Fibroblast of skin of left biceps (primary cell): ENCODE measurements at places on chromosomes 1 and 21.

DNA sequence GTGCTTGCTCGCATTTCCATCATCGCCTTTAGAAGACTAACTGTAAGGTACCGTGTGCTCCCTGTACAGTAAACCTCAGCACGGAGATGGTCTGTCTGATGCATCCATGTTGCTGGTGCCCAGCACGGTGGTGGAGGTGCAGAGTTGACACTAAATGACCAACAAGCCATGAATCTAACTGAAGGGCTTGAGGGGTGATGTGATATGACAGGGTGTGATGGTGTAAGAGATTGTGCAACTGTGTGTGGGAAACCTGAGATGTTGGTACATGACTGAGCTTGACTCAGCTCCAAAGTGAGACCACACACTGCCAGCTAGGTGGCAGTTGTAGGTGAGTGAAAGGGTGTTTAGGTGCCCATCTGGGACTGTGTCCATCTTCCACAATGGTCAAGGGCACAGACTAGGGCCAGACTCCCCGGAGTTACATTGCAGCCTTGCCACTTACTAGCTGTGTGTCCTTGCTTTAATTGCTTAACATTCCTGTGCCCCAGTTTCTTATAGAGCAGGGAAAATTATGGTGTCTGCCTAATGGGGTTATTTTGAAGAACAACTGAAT is 21.4 kb downstream of the SLC2A1 start:
- no peak for DNase-seq

GRCh38 chr1:110430366-110430765 is 20.6 kb upstream of the PROK1 start:
- DNase-seq, result no peak

DNA sequence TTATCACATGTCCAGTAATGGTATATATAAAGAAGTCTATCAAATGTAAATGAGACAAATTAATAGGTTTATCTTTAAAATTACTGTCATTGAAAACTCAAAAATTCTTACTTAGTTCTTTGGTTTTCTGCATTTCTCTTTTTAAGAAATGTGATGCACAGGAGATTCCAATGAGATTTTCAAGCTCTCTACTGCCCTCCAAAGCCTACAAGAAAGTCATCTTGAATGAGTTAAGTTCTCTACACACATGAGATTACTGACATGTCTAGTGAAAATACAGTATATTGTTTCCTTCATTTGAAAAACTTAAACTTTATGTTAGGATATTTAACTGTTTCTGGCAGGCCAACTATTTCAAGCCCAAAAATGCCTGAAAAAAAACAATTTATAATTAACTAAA is 68.8 kb downstream of the ITGB3BP start:
- no peak for DNase-seq

GRCh38 chr1:113517983-113518382 is 127.7 kb downstream of the MAGI3 start:
- no peak for DNase-seq

DNA sequence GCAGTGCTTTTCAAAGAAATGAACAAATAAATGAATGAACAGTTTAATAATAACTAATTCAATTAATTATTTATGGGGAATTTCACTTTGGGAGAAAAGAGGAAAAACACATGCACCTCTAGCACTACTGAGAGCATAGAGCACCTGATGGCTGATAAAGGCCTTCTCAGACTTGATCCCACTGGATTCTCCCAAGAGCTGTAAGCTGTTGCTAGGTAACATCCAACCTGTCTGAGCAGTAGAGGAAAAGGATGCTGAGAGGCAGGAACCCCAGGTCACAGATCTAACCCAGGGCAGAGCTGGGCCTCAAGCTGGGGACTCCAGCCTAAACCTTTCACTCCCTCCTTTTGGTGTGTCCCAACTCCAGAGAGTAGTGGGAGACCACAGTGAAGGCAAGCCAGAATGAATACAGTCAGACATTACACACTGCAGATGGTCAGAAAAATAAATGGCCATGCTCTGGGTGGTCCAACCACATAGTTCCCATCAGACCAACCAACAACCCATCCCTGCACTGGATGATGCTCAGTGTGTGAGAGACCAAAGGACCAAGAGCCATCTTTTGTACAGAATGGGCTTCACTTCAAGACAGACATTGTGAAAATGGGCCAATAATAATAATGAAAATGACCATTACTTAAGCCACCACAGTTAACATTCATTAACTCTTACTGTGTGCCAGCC is 15.4 kb downstream of the TRABD2B start:
- DNase-seq, result no peak

- DNase-seq, result no peak
Observed at GRCh38 chr21:34344584-34344983, 19.2 kb upstream of the KCNE2 start.

- no peak for DNase-seq
Observed at GRCh38 chr1:155130272-155131006, 2.8 kb downstream of the EFNA1 start.

DNA sequence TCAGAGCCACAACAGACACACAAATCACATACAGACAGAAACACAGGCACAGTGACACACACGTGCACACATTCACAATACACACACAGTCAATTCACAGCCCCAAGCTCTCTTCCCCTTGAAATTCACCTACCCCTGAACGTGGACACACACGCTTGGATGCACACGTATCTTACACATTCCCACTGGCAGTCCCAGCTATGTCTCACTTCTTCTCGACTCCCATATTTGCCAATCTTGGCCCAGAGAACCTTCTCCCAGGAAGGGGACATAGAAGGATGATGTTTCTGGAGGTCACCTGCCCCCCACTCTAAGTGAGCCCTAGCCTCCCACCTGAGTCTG is 1.6 kb downstream of the CRYBG2 start:
- DNase-seq, result no peak

DNA sequence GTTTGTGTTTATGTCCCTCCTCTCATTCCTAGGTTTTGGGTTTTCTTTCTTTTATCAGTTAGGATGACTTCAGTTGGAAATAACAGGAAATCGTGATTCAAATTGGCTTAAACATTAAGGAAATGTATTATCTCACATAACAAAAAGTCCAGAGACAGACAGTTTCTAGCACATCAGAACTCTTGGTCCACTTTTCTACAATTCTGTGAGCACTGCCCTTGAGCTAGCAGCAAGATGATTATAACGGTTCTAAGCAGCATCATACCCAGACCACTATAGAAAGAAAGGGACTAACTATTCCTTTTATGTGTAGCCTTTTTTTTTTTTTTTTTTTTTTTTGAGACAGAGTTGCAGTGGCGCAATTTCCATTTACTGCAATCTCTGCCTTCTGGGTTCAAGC is 18.9 kb downstream of the FCGR2B start:
- no peak for DNase-seq

- DNase-seq, result no peak
Observed at GRCh38 chr1:28078262-28078661, 10.1 kb downstream of the EYA3 start.

DNA sequence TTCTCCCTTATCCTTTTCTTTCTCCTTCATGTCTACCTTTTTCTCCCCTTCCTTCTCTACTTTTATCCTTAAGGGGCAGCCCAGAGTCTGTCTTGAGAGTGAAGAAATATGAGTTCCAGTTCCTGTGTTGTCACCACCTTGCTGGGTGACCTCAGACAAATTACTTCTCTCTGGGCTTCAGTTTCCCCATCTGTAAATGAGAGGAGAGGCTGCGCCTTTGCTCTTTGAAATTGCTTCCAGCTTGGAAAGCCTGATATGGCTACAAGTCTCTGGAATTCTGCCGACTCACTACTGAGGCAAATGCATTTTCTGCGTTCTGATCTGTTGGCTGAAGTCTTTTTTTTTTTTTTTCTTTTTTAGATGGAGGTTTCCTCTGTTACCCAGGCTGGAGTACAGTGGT is 119.2 kb downstream of the SYF2 start:
- peak; percentile 73 for DNase-seq

GRCh38 chr1:44225761-44226160 is 12.5 kb downstream of the DMAP1 start:
- no peak for DNase-seq

DNA sequence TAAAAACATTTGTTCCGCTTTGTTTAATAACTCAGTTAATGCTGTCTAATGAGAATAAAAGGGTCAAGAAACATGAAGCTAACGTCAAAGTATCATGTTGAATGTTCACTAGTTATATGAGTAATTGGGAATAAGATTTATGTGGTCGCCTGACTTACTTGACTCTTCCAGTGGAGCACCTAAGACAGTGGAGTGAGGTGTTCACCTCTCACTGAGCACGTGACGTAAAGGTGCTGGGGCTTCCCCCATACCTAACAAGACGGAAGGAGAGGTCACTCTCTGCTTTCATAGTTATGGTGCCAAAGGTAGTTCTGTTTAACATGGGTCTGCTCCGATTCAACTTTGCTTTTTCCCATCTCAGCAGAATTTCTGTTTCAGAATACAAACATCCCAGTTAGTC is 686 bp downstream of the KMO start:
- DNase-seq, result no peak

GRCh38 chr1:164470996-164471395 is 88.0 kb upstream of the PBX1 start:
- no peak for DNase-seq

GRCh38 chr1:224785040-224785328 is 144.5 kb upstream of the DNAH14 start:
- peak; percentile 25 for DNase-seq

DNA sequence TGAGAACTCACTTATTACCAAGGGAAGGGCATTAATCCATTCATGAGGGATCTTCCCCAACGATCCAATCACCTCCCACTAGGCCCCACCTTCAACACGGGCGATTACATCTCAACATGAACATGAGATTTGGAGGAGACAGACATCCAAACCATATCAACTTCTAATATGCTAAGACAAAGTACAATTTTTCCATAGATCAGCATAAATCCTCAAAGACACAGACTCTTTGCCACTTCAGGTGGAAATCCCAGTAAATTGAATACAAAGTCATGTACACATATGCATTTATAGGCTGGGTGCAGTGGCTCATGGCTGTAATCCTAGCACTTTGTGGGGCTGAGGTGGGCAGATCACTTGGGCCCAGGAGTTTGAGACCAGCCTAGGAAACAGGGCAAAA is 18.8 kb upstream of the CXADR start:
- DNase-seq, result no peak

GRCh38 chr1:7290971-7291970 is 479.8 kb upstream of the VAMP3 start:
- no peak for DNase-seq

DNA sequence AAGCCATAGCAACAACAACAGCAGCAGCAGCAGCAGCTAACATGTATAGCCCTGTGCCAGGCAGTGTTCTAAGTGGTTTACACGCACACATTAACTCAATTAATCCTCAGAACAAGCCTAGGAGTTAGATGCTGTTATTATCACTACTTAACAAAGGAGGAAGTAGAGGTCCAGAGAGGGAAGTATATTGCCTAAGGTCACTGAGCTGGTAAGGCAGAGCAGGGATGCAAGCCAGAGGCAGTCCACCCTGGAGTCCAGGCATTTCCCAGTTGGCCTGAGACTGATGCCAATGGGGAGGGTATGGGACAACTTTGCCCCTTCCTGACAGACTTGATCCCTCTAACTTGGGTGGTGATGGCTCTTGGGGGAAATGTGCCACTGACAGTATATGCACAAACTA is 6.8 kb downstream of the CDC14A start:
- DNase-seq, result no peak

DNA sequence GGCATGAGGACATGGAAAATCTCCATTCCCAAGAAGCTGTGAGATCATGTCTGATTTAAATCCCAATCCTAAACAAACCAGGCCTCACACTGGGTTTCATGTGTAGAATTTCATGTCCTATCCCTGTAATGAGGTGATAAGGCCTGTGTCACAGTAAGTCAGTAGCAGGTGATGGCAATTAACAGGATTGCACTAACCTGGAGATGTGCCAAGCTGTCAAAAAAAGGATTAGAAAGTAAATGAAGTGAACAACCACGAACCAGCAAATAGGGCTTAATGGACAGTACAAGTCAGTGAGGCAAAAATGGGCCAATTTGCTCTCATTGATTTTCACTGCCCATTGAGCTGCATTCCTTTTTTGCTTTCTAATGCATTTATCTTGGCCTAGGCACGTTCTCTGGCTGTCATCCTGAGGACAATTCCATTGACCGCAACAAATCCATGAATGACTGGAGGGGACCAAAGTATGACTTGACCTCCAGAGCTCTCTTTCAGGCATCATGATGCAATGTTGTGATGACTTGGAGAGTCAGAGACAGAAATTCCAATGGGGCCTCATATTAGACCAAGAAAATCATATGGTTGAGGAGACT is 673.6 kb upstream of the ADGRL2 start:
- DNase-seq, result no peak

- DNase-seq, result no peak
Observed at GRCh38 chr1:39370602-39371001, 120.8 kb upstream of the BMP8A start.

- DNase-seq, result peak; percentile 99
Observed at GRCh38 chr1:231139659-231140654, 21.9 kb upstream of the TRIM67 start.

DNA sequence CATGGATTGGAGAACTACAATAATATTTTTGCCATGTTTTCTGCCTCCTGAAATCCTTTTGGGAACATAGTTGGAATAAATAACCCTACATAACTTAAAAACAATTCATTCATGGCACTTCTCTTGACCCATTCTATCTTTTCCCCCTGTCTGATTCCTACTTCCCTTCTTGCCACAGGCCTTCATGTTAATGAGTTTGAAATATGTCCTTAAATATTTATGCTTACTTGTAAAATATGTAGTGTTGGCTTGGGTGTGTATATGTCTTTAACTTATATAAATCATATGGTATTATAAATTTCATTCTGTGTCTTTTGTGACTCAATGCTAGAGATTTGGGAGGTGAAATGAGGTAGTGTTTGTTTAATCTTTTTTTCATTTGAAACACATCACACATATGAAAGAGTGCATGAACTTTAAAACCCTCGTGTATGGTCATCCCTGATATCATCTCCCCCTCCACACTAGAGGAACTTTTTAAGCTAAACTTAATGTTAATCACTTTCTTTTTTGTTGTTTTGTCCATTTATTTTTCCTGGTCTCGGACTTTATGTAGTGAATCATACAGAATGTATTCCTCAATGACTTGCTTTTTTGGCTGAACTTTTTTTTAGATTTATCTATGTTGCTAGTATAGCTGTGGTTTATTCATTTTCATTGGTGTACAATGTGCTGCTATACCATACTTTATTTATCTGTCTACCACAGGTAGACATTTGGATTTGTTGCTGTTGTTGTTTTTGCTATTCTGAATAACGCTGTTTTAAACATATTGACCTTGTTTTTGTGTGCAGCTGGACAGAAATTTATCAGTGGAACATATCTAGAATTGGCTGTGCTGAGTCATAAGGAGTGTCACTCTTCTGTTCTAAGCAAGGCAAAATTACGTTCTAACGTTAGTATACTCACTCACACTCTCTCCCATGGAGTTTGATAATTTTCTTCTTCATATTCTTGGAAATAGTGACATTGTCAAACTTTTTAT is 441.6 kb downstream of the PLPP3 start:
- no peak for DNase-seq

GRCh38 chr1:6580593-6581409 is 1.0 kb downstream of the ZBTB48 start:
- no peak for DNase-seq
